Endothelial cell (in vitro differentiated cells): ENCODE measurements at places on chromosomes 2 and 18. TPM values are rescaled to one million over a fixed set of nuclear protein-coding genes. Genes with fewer than 3 reads are reported as not detected.
A peak's percentile ranks its signal among the peaks of the same experiment; 100 is the strongest.

- no peaks in the 10 kb centered on the region for H3K4me1 ChIP-seq
- no peak for DNase-seq
- no peak overlapping the region for H3K27ac ChIP-seq
Measured at GRCh38 chr2:51441786-51442185, 409.9 kb upstream of the NRXN1 start.

GRCh38 chr2:71226096-71226964 is 573 bp downstream of the PAIP2B start:
- H3K27ac ChIP-seq = peak overlapping the region; percentile 66
- H3K36me3 ChIP-seq = peaks cover 3% of the 10 kb centered on the region
- peak overlapping the region; percentile 98 for H3K4me3 ChIP-seq
- peaks cover 16% of the 10 kb centered on the region for H3K4me1 ChIP-seq
- H3K27me3 ChIP-seq = peaks cover 2% of the 10 kb centered on the region
- DNase-seq = peak; percentile 30

DNA sequence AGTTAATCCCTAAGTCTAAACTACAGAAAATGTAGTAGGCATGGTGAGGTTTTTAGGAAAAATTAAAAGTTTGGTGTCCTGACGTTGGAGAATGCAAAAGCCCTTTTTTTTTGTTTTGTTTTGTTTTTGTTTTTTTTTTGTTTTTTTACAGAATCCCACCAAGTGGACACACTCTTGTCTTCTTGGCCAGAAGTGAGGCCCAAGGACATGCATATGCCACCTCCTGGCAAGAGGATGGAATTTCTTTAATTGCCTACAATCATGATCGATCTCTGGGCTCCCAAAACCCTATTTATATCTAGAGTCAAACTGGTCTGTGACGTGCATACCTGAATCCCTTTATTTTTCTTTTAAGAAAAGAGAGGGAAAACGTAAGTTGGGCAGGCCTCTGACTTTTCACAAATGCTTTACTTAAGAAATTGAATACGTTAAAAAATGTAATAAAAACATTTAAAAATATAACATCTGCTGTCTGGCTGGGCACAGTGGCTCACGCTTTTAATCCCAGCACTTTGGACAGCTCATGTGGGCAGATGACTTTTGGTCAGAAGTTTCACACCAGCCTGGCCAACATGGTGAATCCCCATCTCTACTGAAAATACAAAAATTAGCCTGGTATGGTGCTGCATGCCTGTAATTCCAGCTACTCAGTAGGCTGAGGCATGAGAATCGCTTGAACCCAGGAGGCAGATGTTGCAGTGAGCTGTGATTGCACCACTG is 502.7 kb downstream of the CBLN2 start:
- no peaks in the 10 kb centered on the region for H3K27me3 ChIP-seq
- H3K36me3 ChIP-seq = no peaks in the 10 kb centered on the region
- H3K4me3 ChIP-seq = no peak overlapping the region

DNA sequence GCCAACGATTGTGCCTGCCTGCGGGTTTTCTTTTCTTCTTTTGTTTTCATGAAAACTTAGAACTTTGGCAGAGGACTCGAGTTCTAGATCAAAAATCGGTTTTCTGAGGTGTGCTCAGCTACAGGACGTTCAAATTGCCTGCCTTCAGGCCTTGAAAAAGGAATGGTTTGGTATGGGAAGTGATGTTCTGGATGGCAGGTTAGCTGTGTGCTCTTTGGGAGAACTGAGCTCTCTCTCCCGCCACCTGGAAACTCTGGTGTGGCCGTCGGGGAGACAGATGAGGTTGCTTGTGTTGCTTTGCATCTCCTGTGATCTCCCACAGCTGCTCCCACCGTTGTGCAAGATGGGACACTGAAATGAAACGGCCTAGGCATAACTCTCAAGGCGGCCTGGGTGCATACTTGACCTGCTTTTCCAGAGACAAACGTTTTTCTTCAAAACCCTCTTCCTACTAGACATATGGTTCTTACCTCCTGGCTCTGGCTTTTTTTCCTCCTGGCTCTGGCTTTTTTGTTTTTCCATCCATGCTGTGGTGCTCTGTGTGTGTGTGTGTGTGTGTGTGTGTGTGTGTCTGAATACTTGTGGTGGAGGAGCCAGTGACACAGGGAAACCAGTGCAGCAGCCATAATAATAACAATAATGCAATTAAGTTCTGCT is 2.0 kb downstream of the FMNL2 start:
- H3K27me3 ChIP-seq = peaks cover 8% of the 10 kb centered on the region
- peaks cover 21% of the 10 kb centered on the region for H3K4me1 ChIP-seq
- no peaks in the 10 kb centered on the region for H3K36me3 ChIP-seq
- peak overlapping the region; percentile 36 for H3K27ac ChIP-seq
- H3K4me3 ChIP-seq = peak overlapping the region; percentile 99

GRCh38 chr2:207394812-207395534 is 134.8 kb upstream of the CREB1 start:
- no peaks in the 10 kb centered on the region for H3K4me1 ChIP-seq
- no peaks in the 10 kb centered on the region for H3K36me3 ChIP-seq
- H3K4me3 ChIP-seq = no peak overlapping the region
- no peak overlapping the region for H3K27ac ChIP-seq

DNA sequence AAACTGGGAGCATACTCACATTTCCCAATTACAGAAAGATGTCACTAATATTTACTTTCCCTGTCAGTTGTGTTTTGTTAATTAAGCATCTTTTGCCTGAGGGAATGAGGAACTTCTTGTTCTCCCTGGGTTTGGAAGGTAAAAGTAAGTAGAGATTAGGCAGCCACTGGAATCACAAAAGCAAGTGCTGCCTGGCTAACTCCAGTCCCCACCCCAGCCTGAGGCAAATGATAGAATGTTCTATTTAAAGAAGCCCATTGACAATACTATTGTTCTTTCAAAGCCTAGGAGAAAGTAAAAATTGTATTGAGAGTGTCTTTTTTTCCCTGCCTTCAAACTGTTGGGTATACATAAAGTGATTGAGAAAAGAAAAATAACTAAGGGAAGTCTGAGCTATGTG is 93.8 kb downstream of the MBD2 start:
- H3K27me3 ChIP-seq = peaks cover 5% of the 10 kb centered on the region
- no peaks in the 10 kb centered on the region for H3K36me3 ChIP-seq
- H3K4me3 ChIP-seq = no peak overlapping the region
- peaks cover 27% of the 10 kb centered on the region for H3K4me1 ChIP-seq
- no peak overlapping the region for H3K27ac ChIP-seq

The SCG2 gene
- 0.23 TPM for total RNA-seq

The EPB41L3 gene
- 16.8 TPM for total RNA-seq

The MAL gene
- not detected for total RNA-seq

The AQP12B gene
- total RNA-seq = not detected
